ENCODE measurements at places on chromosomes 3 and 15.

DNA sequence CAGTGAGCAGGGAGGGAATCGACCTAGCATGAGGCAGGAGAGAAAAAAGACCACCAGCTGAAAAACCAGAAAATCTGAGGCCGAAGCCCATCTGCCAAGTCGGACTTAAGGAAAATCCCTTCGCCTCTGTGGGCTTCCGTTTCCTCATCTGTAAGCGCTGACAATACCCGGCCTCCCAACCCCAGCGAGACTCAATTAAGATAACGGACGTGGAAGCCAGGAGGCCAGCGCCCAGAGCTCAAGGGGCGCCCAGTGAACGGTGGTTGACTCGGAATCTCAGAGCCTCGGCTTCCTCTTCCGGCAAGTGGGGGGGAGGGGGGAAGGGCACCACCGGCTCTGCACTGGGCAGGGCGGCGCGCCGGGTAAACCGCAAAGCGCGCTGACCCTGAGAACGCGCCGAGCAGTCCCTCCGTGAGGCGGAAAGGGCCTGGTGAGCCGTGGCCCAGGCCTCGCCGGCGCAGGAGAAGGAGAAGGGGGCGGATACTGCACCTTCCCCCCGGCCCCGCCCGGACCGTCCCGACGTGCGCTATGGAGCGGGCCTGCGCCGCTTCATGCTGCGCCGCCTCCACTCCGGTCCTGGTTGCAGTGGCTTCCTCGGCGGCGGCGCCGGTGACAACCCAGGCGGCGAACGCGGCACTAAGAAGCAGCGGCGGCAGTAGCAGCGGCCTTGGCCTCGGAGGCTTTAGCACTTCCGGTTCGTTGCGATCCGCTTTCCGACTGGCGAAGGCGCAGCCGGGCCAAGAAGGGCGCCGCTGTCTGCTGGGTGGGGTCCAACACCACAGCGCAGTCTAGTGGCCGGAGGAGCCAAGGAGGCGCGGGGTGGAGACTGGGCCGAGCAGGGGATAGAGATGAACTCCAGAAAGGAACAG lies at the start of gene DPP8:
TSS of gene DPP8 (minus strand) at position 693 of the 869 bp plus-strand sequence. CDS start 5,136 bp downstream, outside the sequence.
- peak; percentile 96 for DNase-seq

DNA sequence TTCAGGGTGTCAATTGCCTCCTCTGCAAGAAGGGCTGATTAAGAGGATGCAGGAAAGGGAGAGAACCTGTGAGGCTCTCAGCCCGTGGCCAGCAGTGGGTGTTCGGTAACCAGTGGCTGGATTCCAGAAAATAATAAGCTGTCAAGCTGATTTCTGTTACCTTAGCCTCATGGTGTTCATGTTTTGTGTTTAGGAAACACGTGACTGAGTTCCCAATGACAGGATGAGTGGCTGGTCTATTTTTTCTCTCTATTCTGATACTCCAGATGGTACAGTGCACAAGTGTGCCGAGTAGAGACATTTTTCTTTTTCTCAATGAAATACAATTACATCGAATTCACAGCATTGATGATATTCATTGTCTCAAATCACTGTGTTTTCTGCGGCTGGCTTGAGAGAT lies 43.6 kb downstream of the EDEM1 start:
- no peak for DNase-seq

GRCh38 chr3:134007819-134008218 lies 21.9 kb downstream of the SLCO2A1 start:
- no peak for DNase-seq

GRCh38 chr3:131772269-131773026 lies 262.4 kb downstream of the CPNE4 start:
- DNase-seq: no peak

DNA sequence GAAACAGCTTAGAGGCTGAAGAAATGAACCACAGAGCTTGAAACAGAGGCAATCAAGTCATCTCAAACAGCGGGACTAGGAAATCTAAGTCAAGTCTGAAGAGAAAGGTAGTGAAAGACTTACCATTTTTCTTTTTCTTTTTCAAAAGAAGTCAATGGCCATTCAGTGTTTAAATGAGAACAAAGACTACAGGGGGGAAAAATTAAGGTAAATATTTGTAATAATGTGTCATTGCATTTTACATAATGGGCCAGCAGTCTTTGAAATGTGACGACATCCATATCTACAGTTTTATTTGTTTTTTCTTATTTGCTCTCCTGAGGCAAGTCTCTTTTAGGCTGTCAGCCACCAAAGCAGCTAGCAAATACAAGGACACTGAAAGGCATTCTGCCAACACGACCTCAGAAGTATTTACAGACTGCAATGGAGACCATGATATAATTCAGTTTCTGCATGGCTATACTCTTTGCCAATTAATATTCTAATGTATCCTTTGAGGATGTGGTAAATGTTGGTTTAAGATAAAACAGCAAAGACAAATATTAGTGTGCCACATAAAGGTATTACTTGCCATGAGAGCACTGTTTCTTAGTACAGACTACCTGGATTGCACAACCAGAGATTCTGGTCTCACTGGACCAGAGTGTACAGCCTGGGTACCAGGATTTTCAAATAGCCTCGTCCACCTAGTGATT lies 307.0 kb upstream of the THBS1 start:
- no peak for DNase-seq

DNA sequence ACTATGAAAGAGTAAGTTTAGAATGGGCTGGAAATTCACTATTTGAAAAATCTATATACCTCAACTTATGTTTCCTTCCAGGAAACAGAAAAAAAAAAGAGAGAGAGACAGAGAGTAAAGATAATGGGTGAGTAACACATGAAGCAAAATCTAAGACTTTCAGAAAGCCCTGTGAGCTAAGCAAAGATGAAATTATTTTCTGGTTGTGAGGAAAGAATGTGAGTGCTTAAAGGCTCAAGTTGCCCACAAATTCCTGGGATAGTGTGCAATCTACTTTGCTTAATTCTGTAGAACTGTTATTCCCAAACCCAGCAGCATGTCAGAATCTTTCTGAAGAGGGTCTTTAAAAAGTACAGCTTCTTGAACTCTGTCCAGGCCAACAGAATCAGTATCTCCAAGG lies 337.7 kb upstream of the AGTR1 start:
- no peak for DNase-seq

DNA sequence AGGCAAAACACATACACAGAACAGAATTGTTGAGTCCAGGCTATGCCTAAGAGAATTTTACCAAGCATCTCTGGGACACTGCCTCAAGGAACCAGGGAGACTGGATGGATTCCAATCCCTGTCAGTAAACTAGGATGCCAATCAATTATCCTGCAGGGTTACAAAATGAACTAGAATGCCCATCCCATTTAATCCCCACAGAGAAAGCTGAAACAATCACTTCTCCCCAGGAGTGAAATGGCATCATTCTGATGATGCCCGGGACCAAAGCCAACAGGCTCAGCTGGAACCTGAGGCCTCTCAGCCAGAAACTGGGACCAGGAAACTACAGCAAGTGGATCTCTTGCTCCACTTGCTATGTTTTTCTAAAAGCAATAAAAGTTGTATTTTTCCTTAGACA lies 130.0 kb upstream of the TJP1 start:
- no peak for DNase-seq

- no peak for DNase-seq
Measured at GRCh38 chr3:181719991-181720680, 8.4 kb downstream of the SOX2 start.

GRCh38 chr15:94297558-94297957 lies 66.2 kb downstream of the MCTP2 start:
- DNase-seq: no peak

GRCh38 chr3:43773273-43774094 lies 82.7 kb downstream of the ABHD5 start:
- no peak for DNase-seq

DNA sequence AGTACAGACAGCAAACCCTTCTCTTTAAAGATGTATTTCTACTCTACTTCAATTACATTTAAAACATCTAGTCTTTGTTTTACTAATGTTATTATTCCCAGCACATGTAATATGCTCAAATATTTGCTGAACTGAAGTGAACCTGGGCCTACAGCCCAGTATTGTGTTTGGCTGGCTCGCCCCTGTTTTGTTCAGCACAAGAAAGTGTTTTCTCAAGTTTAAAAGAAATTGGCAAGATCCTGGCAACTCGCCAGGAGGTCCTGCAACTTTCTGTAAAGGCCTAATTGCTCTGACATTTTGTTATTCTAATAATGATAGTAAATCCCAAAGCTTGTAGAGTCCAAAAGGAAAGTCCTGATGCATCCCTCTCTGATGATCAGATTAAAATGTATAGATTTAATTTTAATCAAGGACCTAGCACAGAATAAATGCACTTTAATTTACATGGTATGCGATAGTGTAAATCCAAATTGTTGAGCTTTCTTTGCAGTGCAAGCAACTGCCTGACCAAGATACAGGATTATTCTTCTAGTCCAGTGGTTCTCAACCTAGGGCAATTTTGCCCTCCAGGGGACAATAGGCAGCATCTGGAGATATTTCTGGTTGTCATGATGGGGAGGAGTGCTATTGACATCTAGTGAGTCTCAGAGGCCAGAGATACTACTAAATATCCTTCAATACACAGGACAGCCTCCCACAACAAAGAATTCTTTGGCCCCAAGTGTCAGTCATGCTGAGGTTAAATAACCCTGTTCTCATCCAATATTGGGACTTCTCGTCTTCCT lies 35.7 kb upstream of the TMOD3 start:
- DNase-seq: no peak

DNA sequence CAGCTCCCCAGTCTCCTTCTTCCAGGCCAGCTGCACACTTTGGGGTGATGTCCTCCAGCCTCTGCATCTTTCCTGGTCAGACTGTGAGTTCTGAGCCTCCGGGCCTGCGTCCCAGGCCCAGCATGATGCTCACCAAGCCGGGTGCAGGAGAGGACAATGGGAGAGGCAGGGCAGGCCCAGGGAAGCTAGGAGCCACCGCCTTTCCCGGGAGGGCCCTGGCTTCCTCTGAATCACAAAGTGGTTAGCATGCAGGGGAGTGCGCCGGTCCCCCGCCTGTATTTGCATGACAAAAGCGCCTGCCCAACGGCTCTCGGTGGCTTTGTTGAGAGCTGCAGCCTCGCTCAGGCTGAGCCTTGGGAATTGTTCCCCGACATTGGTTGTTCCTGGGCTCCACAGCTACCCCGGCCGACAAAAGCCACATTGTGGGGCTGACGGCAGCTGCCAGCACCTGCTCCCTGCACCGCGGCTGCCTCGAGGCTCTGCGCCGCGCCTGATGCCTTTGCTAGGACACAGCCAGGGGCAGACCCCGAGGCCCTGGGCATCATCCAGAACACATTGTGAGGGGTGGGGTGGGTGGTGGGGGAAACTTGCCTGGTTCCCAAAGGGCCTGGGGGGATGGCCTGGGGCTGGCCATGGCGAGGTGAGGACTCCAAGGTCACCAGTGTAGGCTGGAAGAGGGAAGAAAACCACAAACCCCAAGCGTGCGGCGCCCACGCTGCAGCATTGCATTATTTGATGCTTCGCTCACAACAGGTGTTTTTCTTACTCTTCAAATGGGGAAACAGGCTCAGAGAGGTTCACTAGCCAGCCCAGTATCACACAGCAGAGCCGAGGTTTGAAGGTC lies 20.0 kb upstream of the KLF13 start:
- DNase-seq: no peak

- no peak for DNase-seq
Measured at GRCh38 chr3:143658861-143659260, 189.4 kb downstream of the SLC9A9 start.

DNA sequence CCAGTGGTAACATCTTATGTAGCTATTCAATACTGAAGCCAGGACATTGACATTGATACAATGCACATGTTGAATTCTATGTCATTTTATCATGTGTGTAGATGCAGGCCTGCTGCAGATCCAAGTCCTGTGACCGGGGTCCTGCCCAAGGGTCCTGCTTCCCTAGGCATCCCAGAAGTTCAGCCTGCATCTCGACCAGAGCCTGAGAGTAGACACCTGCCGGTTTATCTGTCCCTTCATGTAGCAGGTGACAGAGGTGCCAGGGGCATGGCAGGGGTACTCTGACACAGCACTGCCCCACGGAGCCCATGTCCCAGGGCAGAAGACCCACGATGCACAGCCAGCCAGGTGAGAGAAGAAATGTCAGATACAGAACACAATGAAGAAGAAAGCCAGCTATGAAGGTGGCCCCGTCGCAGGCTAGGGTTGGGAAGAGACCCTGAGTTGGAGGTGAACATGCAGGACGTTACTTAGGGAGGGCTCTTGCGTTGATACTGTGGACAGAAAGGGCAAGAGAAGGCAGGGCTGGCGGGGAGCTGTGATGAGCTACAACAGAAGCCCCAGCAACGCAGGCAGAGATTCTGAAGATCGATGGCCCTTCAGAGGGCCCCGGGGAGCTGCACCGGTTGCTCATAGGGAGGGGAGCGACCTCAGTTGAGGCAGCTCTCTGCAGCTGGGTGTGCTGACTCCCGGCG lies 51.0 kb downstream of the TPRA1 start:
- no peak for DNase-seq

GRCh38 chr15:37733628-37734027 lies 200.8 kb upstream of the TMCO5A start:
- no peak for DNase-seq

GRCh38 chr3:148711981-148712666 lies 14.4 kb downstream of the AGTR1 start:
- DNase-seq: no peak

DNA sequence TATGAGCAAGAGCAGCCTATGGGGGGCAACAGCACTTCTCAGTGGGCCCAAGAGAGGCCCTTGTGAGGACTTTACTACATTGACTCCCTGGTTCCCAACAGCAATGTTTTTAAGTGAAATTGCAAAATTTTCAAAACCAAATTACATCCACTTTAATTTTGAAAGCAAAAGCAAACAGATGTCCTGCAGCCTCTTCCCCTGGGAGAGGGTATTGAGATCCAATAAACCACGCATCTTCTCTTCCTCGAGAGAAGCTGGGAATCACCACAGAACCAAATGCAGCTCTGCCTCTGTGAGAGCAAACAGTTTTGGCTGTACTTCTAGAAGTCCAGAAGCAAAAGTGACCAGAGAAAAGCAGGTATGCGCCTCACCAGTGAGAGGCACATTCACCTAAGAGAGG lies 25.2 kb downstream of the NMNAT3 start:
- no peak for DNase-seq

- DNase-seq: no peak
Measured at GRCh38 chr15:101426761-101427333, 62.7 kb downstream of the PCSK6 start.

DNA sequence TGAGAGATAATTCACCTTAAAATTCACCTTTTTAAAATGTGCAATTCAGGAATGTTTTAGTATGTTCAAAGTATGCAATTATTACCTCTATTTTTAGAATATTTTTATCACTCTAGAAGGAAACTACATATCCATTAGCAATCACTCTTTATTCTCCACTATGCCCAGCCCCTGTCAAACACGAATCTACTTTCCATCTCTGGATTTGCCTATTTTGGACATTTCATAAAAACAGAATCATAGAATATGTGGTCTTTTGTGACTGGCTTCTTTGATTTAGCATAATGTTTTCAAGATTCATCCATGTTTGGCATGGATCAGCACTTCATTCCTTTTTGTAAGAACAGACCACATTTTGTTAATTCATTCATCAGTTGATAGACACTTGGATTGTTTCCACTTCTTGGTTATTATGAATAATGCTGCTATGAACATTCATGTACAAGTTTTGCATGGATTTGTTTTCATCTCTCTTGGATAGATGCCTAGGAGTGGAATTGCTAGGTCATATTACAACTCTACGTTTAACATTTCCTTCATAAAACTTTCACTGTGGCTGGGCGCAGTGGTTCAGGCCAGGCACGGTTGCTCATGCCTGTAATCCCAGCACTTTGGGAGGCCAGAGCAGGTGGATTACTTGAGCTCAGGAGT lies 12.7 kb downstream of the HMCES start:
- DNase-seq: no peak

GRCh38 chr3:134048278-134048996 lies 18.7 kb upstream of the SLCO2A1 start:
- no peak for DNase-seq
